Renal cortex interstitium (tissue), 15 donors: ENCODE measurements at places on chromosomes 7 and 10. TPM values are rescaled to one million over a fixed set of nuclear protein-coding genes. Genes with fewer than 3 reads are reported as not detected.

DNA sequence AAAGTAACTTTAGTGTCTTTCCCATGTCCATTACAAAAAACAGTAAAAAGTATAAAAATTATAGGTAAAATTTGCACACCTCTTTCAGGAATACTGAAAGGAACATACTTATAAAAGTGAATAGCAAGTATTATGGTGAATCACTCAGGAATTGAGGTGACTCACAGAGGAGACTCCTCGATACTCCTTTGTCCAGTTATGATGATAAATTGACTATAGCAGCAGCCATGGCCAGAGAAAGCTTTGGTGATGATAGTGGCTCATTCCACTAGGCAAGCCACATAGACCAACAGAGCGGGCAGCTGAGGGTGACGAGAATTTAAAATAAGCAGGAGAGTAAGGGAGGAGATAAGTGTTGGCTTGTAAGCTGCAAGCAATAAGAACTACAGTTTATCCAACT lies 1231.1 kb upstream of the CELF2 start:
- DNase-seq: no peak

- no peak for DNase-seq
Observed at GRCh38 chr10:110784198-110784597, 87.5 kb upstream of the PDCD4 start.

Gene NEBL
- polyA plus RNA-seq: 86.5 TPM

DNA sequence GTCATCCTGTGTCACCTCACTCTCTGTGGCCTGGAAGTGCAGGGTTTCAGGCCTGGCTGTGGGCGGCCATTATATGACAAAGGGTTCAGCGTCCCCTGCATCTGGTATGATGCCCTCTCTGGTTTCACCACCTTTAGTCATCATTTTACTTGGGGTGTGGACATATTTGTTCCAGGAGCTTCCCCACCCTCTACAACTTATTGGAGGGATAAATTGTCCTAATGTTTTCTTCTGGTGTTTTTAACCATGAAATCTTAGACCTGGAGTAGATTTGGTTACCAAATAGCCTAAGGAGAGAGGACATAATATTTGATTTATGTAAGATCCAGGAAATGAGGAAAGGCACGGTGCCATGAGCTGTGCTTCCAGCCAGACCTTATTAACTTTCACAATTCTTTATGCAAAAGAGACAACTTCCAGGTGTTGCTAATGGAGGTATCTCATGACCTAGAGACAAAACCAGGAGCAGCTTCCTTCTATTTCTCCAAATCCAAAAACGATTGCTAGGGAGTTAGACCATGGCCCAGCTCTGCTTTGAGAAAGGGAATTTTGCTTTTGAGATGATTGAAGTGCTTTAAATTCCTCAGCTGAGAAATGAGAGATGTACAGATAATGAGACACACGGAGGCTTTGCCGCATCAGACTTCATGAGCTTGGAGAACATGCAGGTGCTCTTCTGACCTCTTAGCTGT lies 20.9 kb downstream of the WBP1L start:
- no peak for DNase-seq

DNA sequence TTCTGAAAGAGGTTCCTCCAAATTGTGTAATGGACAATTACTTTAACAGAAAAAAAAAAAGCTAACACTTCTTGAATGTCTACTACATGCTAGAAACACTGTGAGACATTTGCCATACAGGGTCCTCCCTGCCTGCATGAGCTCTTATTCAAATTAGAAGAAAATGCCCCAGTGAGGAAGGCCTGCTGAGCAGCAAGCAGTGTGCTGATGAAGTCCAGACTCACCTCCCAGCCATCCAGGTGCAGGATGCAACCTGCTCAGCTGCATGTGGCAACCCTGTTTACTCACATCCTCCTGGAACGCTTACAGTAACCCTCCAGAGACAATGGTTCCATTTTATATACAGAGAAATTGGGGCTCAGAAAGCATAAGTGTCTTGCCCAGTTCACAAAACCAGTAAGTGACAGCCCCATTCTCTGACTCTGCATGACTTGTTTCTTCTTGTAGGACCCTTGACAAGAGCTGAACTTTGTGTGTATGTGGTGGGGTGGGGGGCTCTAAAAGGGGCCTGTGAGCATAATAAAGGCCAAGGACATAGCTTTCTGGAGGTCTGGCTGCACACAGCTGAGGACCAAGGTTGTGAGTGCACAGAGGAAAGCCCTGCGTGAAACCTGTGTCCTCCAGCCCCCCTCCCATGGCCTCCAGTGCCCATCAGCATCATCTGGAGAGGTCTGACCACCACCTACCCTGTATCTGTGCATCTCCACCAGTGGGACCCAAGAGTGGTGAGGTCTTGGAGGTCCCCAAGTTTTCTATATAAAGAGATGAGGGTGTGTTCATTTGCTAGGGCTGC lies 387.8 kb downstream of the GRID1 start:
- no peak for DNase-seq

Gene GPNMB
- 21.4 TPM for polyA plus RNA-seq

DNA sequence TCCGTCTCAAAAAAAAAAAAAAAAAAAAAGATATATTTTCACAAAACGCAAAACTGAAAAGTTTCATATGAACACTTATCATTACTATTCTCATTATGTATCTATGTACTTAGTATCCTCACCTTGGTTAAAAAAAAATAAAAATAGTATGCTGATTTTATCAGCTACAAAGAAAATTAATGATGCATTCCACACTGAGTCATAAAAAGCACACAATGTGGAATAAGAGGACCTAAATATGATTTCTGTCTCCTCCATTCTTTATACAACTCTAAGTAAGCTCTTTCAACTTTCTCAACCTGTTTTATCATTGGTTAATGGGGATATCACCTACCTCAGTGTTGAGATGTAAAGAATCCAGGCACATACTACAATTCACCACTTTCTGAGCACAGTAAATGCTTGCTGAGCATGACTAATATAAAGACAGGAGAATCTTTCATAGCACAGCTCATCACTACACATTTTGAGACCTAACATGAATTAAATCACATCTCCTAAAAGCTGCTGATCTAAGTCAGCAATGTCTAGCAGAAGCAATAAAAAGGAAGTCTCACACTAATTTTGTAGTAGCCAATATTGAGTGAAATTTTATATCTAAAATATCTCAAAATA lies 2.7 kb downstream of the SNX13 start:
- DNase-seq: no peak

Gene VWA2
- polyA plus RNA-seq: 2.3 TPM

- DNase-seq: no peak
Observed at GRCh38 chr7:67392596-67393438, 396.2 kb downstream of the TYW1 start.

DNA sequence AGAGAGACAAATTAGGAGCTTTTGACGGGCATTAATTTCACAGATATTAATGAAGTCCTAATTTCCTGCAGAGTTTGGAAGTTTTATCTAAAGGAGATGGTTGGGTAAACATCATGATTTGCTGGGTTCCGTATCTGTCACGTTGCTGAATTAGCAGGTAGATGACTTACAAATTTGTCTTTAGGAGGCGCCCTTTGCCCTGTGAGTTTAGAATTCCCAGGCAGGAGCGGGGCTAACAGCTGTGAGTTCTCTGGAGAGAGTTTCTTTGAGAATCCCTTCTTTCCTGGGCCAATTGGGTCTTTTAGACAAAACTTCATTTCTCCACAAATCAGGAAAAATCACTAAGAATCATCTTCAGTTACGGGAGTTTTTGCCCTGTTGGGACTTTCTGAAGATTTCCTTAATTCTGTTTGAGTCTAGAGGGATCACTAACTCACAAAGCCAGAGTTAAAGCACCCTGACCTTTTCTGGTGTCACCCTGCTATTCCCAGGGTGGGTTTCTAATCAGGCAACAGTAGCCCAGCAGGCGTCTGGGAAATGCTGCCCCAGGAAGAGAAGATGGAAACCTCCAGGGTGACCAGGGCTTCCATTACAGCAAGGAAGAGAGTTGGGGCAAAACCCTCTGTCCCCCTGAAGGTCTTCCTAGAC lies 63.7 kb downstream of the PRKCQ start:
- DNase-seq: no peak

DNA sequence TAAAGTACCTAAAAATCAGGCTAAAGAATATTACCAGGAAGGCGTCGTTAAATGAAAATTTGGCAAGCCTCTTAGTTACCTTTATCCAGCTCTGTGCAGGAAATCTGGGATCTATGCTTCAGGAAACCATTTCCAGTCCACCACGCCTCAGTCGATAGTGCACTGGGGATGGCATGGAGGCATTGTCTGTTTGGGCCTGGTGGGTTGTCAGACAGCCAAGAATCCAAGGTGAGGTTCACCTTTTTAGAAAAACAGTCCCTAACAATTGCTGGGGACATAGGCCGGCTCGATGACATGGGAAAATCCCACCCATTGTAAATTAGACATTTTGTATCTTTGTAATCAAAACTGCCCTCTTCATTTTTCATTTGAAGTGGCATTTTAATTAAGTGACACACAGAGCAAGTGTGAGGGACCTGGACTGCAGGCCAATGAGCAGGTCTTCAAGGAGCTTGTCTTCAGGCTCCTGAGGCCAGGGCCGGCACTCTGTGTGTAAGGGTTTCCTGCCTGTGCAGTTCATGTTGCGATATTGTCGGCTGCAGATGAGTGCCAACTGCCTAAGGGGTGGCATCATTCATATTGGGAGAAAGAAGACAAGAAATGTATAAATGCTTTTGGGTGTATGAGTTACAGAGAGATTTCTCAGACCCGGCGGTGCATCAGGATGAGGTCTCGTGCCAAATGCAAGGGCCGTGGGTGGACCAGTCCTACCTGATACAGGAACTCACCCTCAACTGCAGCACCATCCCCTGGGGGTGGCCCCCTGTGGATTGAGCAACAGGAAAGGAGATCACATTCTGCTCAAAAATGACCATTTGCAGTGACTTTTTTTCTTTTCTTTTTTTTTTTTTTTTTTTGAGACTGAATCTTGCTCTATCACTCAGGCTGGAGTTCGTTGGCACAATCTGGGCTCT lies 80.8 kb downstream of the PTPRE start:
- DNase-seq: no peak

GRCh38 chr7:38938001-38938485 lies 29.1 kb upstream of the VPS41 start:
- DNase-seq: no peak

Gene PCLO
- polyA plus RNA-seq: 10.8 TPM

DNA sequence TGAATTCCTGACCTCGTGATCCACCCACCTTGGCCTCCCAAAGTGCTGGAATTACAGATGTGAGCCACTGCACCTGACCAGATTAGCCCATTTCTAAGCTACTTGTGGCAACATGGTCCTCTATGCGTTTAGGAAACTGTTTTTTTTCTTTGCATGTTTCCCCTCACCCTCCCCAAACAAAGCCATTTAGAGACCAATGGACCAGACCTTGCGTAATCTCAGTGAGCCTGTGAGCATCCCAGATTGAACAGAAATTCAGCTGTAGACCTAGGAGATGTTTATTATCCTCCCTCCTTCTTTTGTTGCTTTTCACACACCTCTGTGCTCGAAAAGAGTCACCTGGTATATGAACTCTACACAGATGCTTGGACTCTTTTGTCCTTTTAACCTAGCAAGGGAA lies 28.5 kb upstream of the CAMK1D start:
- no peak for DNase-seq

Gene ASIC3
- 1.3 TPM for polyA plus RNA-seq

DNA sequence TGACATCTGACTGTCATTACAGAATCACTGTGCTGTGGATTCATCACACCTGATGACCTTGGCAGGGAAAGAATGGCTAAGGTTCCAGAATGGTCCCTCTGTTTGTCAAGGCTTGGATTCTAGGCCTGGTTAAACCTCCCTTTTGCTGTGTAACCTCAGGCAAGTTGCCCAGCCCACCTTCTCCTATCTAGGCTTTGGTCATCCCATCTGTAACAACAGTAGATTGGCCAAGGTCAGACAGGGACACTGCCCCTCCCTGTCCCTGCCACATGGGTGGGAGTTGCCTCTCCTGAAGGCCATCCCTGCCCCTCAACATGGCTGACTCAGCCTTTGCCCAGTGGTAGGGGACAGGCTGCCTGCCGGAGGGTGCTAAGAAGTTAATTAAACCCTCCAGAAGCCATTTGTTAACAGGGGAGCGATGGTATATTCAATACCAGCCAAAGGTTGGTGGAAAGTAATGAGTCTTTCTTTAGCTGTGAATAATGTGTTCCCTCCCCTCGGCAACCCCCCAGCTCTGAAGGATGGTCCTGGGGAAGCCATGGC lies 149.8 kb upstream of the PCBD1 start:
- no peak for DNase-seq

Gene ADAMTS14
- polyA plus RNA-seq: 1.2 TPM

DNA sequence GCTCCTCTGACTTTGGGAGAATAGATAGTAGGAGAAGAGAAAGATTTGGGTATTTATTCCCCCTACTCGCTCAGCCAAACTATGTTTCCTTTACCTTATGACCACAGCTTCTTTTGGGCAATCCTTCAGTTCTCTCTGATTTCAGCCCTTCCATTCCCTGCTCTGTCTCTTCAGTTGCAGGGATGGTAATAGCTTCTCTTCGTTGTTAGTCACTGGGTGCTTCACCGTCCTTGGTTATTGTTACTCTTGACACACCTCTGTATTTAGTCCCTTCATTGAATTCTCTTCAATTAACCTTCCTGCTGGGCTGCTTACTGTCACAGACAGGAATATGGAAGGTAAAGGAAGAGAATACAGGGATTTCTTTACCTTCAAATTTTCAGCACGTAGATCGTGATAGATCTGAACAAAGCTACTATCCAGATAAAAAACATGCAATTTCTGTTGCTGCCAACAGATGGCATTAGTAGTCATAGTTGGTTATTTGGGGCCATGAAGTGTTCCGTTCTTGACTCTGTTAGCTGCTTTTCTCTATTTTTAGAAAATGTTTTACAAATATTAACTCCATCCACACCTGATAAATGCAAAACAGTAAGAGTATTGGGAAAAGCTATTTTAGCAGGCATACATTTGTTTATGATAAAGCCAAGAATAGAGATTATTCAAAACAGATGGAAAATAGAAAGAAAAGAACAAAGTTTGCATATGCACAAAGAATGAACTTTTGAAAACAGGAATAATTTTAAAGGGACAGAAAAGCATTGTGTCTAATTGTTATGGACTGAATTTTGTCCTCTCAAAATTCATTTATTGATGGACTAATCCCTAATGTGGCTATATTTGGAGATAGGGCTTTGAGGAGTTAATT lies 14.0 kb upstream of the PTTG1IP2 start:
- DNase-seq: peak; percentile 21

Gene EN2
- 0.18 TPM for polyA plus RNA-seq

Gene TMEM236
- 0.34 TPM for polyA plus RNA-seq

DNA sequence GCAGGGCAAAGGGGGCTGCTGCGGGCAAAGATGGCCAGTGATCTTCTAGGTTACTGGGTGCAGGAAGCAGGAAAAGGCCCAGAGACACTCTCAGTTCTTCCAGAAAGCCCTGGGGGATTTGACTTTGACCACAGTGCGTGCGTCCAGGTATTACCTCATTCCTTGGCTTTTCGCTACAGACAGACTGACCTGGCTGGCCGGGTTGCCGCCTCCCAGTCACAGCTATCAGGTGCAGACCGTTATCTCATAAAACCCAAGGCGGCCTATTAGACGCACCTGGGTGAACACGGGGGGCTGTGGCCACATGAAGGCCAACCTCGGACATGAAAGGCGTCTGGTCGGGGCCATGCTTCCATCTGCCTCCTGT lies 80.3 kb downstream of the FOXL3 start:
- DNase-seq: no peak

Gene HOXA13
- polyA plus RNA-seq: not detected
